RWPE2 (cell line): ENCODE measurements at places on chromosomes 13 and 19.

- no peak overlapping the region for H3K4me3 ChIP-seq
- DNase-seq, result no peak
- H3K36me3 ChIP-seq, result no peaks in the 10 kb centered on the region
- no peaks in the 10 kb centered on the region for H3K27me3 ChIP-seq
- no peak overlapping the region for H3K27ac ChIP-seq
- H3K4me1 ChIP-seq, result no peaks in the 10 kb centered on the region
These were observed 361.8 kb downstream of the KCNRG start for GRCh38 chr13:50376895-50377575.

GRCh38 chr13:32314271-32315237 lies 609 bp downstream of the ZAR1L start:
- peak overlapping the region; percentile 58 for H3K27ac ChIP-seq
- H3K36me3 ChIP-seq, result peaks cover 34% of the 10 kb centered on the region
- peaks cover 9% of the 10 kb centered on the region for H3K4me1 ChIP-seq
- H3K4me3 ChIP-seq, result peak overlapping the region; percentile 53
- no peaks in the 10 kb centered on the region for H3K27me3 ChIP-seq

GRCh38 chr13:69565334-69565733 lies 542.3 kb upstream of the ATXN8OS start:
- no peaks in the 10 kb centered on the region for H3K36me3 ChIP-seq
- H3K27ac ChIP-seq, result no peak overlapping the region
- H3K27me3 ChIP-seq, result no peaks in the 10 kb centered on the region
- H3K4me3 ChIP-seq, result no peak overlapping the region

DNA sequence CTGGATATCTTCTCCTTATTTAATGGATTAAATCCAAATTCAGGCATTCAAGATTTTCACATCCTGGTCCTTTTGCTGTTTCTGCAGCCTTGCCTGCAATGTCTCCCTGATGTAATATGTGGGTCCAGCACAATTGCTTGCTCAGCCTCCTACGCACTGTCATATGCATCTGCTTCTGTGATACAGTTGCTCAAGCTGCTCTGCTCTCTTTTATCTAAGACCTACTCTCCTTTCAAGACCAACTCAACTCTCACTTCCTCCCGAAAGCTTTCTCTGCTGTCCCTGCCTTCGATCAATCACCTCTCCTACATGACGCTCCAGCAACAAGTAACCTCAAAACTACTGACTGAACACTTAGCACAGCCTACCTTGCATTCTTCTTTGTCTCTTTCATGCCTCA lies 138.2 kb downstream of the DCLK1 start:
- H3K36me3 ChIP-seq, result no peaks in the 10 kb centered on the region
- H3K27me3 ChIP-seq, result no peaks in the 10 kb centered on the region
- no peak overlapping the region for H3K4me3 ChIP-seq
- H3K4me1 ChIP-seq, result peaks cover 21% of the 10 kb centered on the region

DNA sequence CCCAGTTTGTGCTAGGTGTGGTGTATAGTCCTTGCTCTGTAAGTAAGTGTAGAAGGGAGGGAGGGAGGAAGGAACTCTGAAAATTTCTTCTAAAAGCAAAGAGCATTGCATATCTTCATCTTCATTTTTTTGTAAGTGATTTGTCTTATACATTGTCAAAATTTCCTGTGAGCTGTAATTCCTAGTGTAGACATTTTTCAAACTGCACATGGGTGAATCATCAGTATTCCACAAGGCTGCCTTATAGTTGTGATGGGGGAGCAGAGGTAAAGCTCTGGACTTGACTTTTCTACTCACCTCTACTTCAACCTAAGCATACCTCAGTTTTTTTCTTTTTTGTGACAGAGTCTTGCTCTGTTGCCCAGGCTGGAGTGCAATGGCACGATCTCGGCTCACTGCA lies 86.9 kb downstream of the CDK8 start:
- no peaks in the 10 kb centered on the region for H3K27me3 ChIP-seq
- no peak overlapping the region for H3K4me3 ChIP-seq
- no peaks in the 10 kb centered on the region for H3K4me1 ChIP-seq
- no peak overlapping the region for H3K27ac ChIP-seq
- DNase-seq, result no peak

DNA sequence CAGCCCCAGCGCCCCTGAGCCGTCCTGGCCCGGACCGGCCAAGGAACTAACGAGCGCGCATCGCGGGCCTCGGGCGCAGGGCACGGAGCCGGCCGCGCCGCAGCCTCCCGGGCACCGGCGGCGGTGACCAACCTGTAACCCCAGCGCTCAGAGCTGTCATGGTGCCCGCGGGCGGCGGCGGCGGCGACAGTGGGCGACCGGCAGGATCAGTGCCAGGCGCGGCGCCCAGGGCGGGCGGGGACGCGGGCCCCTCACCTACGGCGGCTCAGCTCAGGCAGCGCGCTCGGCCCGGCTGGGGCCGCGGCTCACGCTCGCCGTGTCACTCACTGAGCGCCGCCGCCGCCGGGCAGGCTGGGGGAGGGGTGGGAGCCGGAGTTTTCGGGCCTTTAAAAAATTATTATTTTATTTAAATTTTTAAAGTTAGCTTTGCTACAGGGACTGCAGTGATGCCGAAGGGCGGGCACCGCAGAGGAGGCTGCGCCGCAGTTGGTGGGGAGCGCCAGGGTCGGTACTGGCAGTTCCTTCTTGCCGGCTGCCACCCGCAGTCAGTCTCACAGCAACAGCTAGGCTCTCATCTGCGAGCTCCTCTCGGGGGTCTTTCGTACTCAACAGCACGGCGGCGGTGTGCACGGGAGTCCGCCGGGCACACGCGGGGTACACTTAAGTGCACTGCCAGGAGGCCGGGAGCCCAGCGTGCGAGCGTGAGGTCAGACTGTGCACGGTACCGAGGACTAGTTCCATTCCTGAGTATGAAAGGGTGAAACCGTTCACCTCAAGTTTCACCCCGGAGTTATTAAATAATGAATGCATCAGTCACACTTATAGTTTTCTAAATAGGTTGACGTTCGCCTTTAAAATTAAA lies at the start of gene NALCN:
TSS of gene NALCN (minus strand) at position 328 of the 862 bp plus-strand sequence. CDS start 17,382 bp downstream, outside the sequence.
- H3K36me3 ChIP-seq, result no peaks in the 10 kb centered on the region
- peak; percentile 51 for DNase-seq
- H3K4me1 ChIP-seq, result peaks cover 13% of the 10 kb centered on the region
- H3K27ac ChIP-seq, result peak within 1 kb of the TSS; percentile 36

- no peaks in the 10 kb centered on the region for H3K27me3 ChIP-seq
- H3K27ac ChIP-seq, result no peak overlapping the region
- H3K4me3 ChIP-seq, result no peak overlapping the region
- H3K4me1 ChIP-seq, result no peaks in the 10 kb centered on the region
- DNase-seq, result no peak
These were observed 25.5 kb downstream of the FGF14 start for GRCh38 chr13:102376318-102376717.

DNA sequence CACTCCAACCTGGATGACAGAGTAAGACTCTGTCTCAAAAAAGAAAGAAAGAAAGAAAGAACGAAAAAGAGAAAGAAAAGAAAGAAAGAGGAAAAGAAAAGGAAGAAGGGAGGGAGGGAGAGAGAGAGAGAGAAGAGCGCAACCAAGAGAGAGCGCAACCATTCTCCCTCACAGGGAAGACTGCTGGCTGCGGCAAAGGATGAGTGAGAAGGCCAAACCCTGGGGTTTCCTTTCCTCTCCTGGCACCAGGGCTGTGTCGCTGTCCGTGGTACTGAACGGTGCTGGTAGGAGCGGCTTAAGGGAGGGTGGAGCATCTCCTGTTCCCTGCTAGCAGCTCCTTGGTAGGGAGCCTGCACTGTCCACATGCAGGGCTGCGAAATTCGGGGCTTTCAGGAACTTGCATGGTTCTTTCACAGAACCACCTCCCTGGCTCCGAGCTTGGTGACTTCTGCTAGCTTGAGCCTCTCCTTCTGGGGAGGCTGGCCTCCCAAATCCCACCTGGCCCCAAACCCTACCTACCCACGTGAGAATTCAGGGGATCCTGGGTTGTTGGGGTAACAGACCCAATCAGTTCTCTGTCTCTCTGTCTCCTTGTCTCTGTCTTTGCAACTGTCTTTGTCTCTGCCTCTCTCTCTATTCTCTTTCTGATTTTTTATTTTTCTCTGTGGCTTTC lies 51.1 kb upstream of the ZNRF4 start:
- no peaks in the 10 kb centered on the region for H3K27me3 ChIP-seq
- H3K4me1 ChIP-seq, result no peaks in the 10 kb centered on the region
- no peak overlapping the region for H3K27ac ChIP-seq

DNA sequence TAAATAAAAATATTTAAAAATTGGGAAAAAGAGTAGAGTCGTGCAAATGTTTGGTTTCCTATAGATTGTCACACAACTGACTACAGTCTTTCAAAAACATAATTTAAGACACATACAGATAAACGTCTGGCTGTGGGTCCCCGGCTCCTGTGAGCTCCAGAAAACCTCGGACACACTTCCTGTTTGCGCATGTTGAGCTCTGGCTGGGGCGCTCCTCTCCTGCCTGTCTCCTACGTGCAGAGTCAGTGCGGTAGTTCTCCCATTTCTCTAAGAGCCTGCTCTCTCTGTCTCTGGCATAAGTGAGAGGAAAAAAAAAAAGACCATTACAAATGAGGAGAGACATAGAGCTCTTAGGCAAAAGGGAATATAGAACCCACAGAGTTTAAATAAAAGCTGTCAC lies 128.2 kb upstream of the OBI1 start:
- no peaks in the 10 kb centered on the region for H3K36me3 ChIP-seq
- DNase-seq, result no peak
- H3K27ac ChIP-seq, result no peak overlapping the region
- H3K4me3 ChIP-seq, result no peak overlapping the region
- H3K27me3 ChIP-seq, result peaks cover 29% of the 10 kb centered on the region

DNA sequence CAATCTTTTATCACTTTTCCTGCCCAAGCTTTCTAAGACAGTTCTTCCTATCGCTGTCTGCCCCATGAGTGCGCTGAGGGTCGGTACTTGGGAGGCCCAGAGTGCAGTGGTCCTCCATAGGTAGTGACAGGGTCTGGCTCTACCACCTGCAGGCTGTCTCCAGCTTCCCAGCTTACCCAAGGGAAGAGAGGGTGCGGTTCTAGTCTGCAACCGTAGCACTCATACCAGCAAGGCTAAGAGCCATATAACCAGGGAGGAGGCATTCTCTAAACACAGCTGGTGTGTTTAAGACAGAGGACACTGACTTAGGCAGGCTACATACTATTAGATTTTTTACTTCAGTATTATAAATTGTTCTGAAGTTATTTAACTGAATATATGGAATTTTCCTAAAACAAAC lies 8.2 kb downstream of the PROZ start:
- no peak for DNase-seq
- H3K27me3 ChIP-seq, result peaks cover 12% of the 10 kb centered on the region
- H3K4me1 ChIP-seq, result no peaks in the 10 kb centered on the region

- DNase-seq, result no peak
- peaks cover 23% of the 10 kb centered on the region for H3K4me1 ChIP-seq
These were observed 71.0 kb downstream of the ITGBL1 start for GRCh38 chr13:101523154-101524131.

GRCh38 chr19:35249146-35249847 lies 495 bp downstream of the LSR start:
- no peak for DNase-seq
- H3K4me1 ChIP-seq, result no peaks in the 10 kb centered on the region
- peak overlapping the region; percentile 54 for H3K4me3 ChIP-seq
- H3K36me3 ChIP-seq, result peaks cover 34% of the 10 kb centered on the region

DNA sequence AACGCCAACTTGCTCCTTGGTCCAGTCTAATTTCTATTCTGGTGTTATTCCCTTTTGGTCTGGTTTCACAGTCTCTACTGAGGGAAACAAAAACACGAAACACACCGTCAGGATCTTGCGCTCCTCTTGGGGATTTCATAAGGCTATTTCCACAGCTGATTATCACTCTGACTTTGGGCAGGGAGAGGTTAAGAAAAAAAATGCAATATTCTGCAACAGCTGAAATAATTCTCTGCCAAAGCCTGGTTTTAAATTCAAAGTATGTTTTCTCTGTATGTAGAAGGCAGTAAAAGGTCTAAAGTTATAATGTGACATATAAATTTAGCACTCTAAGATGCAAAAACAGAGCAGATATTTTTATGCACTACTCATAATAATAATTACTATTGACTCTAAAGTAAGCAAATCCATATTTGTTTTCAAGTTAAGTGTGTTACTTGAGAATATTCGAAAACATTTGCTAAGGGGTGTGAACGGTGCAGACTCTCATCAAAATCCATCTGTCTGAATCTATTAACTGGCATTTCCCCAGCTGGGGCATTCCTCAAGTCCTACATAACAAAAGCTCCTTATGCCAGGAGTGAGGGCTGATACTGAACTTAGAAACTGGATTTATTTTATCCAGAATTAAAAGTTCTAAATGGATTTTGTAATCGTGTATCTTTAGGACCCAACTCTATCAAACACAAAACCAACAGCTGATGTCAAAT lies 38.4 kb upstream of the STARD13 start:
- no peaks in the 10 kb centered on the region for H3K4me1 ChIP-seq
- no peak for DNase-seq
- no peaks in the 10 kb centered on the region for H3K27me3 ChIP-seq
- H3K4me3 ChIP-seq, result no peak overlapping the region

DNA sequence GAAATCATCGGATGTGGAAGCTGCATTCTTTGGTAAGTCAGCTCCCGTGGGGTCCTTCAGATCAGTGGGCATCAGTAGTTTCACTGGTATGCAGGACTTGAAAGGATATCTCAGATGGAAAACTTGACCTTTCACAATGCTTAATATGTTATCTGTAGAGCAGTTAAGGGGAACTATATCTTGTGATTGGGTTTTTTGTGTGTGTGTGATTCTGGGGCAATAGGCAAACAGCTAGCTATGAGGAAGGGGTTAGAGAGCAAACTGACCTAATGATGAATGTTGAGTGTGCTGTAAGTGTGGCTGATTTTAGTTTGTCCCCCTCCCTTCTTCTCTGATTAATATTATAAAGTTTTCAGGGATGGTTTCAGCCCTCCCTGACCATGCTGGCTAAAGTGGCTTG lies 53.3 kb downstream of the ACSBG2 start:
- no peak overlapping the region for H3K4me3 ChIP-seq
- H3K4me1 ChIP-seq, result no peaks in the 10 kb centered on the region
- H3K27ac ChIP-seq, result no peak overlapping the region
- no peaks in the 10 kb centered on the region for H3K27me3 ChIP-seq

- peaks cover 9% of the 10 kb centered on the region for H3K4me1 ChIP-seq
- no peak overlapping the region for H3K4me3 ChIP-seq
- H3K36me3 ChIP-seq, result peaks cover 22% of the 10 kb centered on the region
- no peaks in the 10 kb centered on the region for H3K27me3 ChIP-seq
- DNase-seq, result no peak
These were observed 3.1 kb downstream of the XRCC1 start for GRCh38 chr19:43572171-43572588.

DNA sequence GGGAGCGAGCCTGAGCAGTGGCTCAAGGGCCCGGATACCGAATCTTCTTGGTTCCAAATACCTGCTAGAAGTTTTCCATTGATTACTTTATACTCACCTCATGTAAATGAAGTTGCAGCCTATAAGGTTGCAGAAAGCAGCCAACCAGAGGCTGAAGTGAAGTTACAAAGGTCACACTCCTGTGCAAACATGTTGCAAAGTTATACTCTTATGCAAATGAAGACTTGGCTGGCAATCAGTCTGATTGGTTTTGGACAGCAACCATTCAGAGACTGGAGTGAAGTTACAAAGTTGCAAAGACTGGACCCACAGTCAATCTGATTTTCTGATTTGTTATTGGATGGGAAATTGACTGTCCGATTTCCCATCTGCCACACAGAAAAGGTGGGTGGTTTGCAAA lies 152.5 kb downstream of the GGACT start:
- no peak for DNase-seq
- no peaks in the 10 kb centered on the region for H3K36me3 ChIP-seq
- H3K27ac ChIP-seq, result no peak overlapping the region
- H3K4me3 ChIP-seq, result no peak overlapping the region
- H3K27me3 ChIP-seq, result no peaks in the 10 kb centered on the region
- peaks cover 14% of the 10 kb centered on the region for H3K4me1 ChIP-seq

- no peaks in the 10 kb centered on the region; the same call in 1 of the 2 replicates for H3K36me3 ChIP-seq
- no peaks in the 10 kb centered on the region for H3K4me1 ChIP-seq
- DNase-seq, result no peak
- no peak overlapping the region for H3K4me3 ChIP-seq
- no peak overlapping the region for H3K27ac ChIP-seq
These were observed 23.2 kb downstream of the KDM4B start for GRCh38 chr19:4991996-4992698.
